ENCODE measurements at places on chromosomes 12 and 14.

DNA sequence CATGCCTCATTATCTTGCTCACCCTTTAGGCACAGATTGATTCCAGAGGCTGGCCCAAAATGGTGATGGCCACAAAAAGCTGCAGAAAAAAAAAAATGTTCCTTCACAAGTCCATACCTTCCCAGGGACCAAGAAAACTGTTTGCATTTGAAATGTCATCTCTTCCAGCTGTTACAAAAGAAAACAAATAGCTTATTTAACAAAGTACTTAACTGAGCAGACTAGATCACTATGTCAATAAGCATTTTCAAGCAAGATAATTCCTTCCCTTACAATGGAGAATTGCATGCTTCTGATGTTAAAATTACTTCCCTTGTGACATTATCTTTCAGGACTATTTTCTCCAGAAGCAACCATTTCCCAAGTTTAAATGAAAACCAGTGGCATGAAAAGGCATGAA is 377.9 kb upstream of the KITLG start:
- H3K36me3 ChIP-seq: no peaks in the 10 kb centered on the region
- no peak overlapping the region for H3K27ac ChIP-seq
- no peaks in the 10 kb centered on the region for H3K27me3 ChIP-seq
- no peak overlapping the region for H3K4me3 ChIP-seq
- no peak for DNase-seq

DNA sequence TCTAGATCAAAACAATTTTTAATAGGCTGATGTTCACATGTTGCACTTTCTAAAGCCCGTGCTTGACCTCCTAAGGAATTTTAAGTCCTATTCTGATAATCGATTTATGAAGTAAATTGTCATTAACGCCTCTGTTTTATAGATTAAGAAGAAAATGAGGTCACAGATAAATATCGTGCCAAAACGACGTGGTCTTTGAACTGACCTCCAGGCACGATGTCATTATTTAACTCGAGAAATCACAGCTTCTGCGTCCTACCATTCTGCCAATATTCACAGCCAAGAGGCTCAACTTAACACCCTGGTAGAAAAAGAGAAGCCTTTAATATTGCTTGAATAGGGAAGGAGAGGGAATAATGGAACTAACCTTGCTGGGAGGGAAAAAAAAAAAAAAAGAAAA is 888 bp upstream of the EEA1 start:
- peak overlapping the region; percentile 66 for H3K4me3 ChIP-seq
- peak overlapping the region; percentile 77 for H3K27ac ChIP-seq
- peaks cover 11% of the 10 kb centered on the region for H3K4me1 ChIP-seq
- H3K27me3 ChIP-seq: no peaks in the 10 kb centered on the region

DNA sequence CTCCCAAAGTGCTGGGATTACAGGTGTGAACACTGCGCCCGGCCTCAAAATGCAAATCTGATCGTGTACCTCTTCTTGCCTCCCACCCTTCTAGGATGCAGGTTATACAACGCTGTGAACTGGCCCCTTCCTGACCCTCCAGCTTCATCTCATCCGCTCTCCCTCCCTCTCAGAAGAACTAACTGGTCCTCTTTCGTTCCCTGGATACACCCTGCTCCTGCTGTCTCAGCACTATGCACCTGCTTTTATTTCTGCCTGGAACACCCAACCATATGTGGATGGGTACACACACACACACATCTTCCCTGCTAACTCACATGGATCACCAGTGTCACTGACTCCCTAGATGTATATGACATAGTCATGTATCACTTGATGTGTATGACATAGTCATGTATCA is 56.1 kb upstream of the VASH1 start:
- no peak for DNase-seq
- no peaks in the 10 kb centered on the region for H3K36me3 ChIP-seq
- no peaks in the 10 kb centered on the region for H3K27me3 ChIP-seq
- no peaks in the 10 kb centered on the region for H3K4me1 ChIP-seq
- no peak overlapping the region for H3K27ac ChIP-seq

GRCh38 chr12:2034633-2035430 is 18.0 kb upstream of the CACNA1C start:
- no peak overlapping the region for H3K27ac ChIP-seq
- H3K27me3 ChIP-seq: peaks cover 89% of the 10 kb centered on the region
- no peaks in the 10 kb centered on the region for H3K4me1 ChIP-seq
- DNase-seq: peak; percentile 81

GRCh38 chr14:55128386-55129085 is 516 bp upstream of the LGALS3 start:
- DNase-seq: no peak
- H3K27me3 ChIP-seq: no peaks in the 10 kb centered on the region
- peaks cover 31% of the 10 kb centered on the region for H3K36me3 ChIP-seq
- H3K27ac ChIP-seq: peak overlapping the region; percentile 66
- H3K4me3 ChIP-seq: peak overlapping the region; percentile 89

DNA sequence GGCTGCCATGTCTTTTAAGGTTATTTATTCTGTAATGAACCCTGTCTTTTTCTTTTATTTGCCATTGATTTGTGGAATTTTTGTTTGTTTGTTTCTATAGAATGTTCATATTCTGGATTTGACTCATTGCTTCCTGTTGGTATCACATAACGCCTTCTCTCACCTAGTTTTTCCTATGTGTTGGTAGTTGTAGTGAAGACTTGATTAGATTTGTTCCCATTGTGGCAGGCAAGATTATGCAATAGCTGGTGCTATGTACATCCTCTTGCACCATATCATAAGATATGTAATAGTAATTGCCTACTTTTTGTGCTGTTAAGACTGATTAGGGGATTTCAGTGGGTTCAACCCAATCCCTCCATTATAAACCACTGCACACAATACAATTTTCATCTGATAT is 3.9 kb upstream of the KRT6B start:
- no peaks in the 10 kb centered on the region for H3K36me3 ChIP-seq
- H3K4me1 ChIP-seq: peaks cover 34% of the 10 kb centered on the region
- H3K27me3 ChIP-seq: no peaks in the 10 kb centered on the region
- DNase-seq: no peak
- no peak overlapping the region for H3K4me3 ChIP-seq
- peak overlapping the region; percentile 83 for H3K27ac ChIP-seq

DNA sequence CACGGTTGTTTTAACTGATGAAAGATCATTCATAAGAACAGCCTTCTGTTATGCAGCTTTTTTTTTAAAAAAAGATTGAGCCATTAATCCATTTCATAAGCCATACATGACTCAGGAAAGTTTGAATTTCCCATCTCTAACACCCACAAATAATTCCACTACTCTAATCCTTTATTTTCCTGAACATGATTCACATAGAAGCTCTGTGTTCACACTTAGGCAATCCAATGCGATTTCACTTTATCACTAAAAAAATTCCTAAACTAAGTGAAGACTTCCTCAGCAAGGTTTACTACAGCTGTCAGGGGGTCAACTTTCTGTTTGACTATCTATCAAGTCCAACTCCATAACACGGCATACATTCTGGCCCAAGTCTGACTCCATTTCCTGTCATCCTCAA is 25.9 kb downstream of the PKP2 start:
- no peaks in the 10 kb centered on the region for H3K27me3 ChIP-seq
- no peak overlapping the region for H3K4me3 ChIP-seq
- peak overlapping the region; percentile 22 for H3K27ac ChIP-seq
- no peak for DNase-seq
- H3K36me3 ChIP-seq: peaks cover 80% of the 10 kb centered on the region

DNA sequence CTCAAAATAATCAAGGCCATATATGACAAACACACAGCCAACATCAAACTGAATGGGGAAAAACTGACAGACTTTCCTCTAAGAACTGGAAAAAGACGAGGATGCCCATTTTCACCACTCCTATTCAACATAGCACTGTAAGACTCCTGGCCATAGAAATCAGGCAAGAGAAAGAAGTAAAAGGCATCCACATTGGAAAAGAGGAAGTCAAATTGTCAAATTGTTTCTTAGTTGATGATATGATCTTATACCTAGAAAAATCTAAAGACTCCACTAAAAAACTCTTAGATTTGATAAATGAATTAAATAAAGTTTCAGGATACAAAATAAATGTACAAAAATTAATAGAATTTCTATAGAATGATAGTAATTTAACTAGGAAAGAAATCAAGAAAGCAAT is 11.2 kb downstream of the OR8S1 start:
- H3K36me3 ChIP-seq: no peaks in the 10 kb centered on the region
- DNase-seq: no peak
- H3K27me3 ChIP-seq: peaks cover 11% of the 10 kb centered on the region
- no peak overlapping the region for H3K4me3 ChIP-seq
- H3K27ac ChIP-seq: no peak overlapping the region

GRCh38 chr14:103518422-103519042 is 4.1 kb downstream of the CKB start:
- DNase-seq: peak; percentile 78
- H3K4me1 ChIP-seq: peaks cover 18% of the 10 kb centered on the region
- H3K27me3 ChIP-seq: peaks cover 16% of the 10 kb centered on the region
- H3K36me3 ChIP-seq: peaks cover 5% of the 10 kb centered on the region
- peak overlapping the region; percentile 54 for H3K27ac ChIP-seq

GRCh38 chr14:80491131-80491530 is 279.8 kb upstream of the DIO2 start:
- no peak for DNase-seq
- H3K4me3 ChIP-seq: no peak overlapping the region
- no peak overlapping the region for H3K27ac ChIP-seq

GRCh38 chr14:91282954-91283645 is 38.6 kb upstream of the GPR68 start:
- peaks cover 25% of the 10 kb centered on the region for H3K4me1 ChIP-seq
- H3K4me3 ChIP-seq: no peak overlapping the region
- H3K27ac ChIP-seq: peak overlapping the region; percentile 67
- DNase-seq: no peak
- H3K36me3 ChIP-seq: peaks cover 87% of the 10 kb centered on the region

DNA sequence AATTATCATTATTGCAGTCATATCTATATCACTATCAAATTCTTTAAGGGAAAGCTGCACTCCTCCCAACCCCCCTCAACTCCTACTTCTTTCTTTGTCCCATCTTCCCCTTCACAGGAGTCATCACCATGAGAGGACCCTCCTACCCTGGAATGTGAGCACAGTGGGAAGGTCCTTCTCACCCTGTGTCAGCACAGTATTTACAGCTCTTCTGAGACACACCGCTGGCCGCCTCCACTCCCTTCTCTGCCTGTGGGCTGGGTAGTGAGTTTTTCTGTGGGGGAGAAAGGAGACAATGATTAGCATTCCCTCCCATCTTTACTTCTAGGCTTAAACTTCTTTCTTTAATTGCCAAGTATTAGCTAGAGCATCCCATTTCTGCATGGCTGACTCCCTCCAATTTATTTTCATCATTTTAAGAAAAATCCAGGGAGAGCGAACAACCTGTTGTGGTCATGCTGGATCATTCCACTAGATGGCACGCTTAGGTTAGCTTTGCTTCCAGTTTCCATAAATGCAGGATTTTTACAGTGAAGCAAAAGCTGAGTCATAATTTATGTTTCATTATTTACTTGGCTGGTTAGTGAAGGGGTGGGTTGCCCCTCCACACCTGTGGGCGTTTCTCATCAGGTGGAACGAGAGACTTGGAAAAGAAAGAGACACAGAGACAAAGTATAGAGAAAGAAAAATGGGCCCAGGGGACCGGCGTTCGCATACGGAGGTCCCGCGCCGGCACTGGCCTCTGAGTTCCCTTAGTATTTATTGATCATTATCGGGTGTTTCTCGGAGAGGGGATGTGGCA is 188.5 kb downstream of the ALX1 start:
- H3K4me1 ChIP-seq: peaks cover 31% of the 10 kb centered on the region
- peak overlapping the region; percentile 40 for H3K27ac ChIP-seq
- no peak for DNase-seq
- H3K4me3 ChIP-seq: peak overlapping the region; percentile 14

- no peak overlapping the region for H3K27ac ChIP-seq
- no peaks in the 10 kb centered on the region for H3K36me3 ChIP-seq
- H3K4me3 ChIP-seq: no peak overlapping the region
- no peak for DNase-seq
- no peaks in the 10 kb centered on the region for H3K4me1 ChIP-seq
Measured at GRCh38 chr14:79412822-79413221, 798.5 kb downstream of the DIO2 start.

DNA sequence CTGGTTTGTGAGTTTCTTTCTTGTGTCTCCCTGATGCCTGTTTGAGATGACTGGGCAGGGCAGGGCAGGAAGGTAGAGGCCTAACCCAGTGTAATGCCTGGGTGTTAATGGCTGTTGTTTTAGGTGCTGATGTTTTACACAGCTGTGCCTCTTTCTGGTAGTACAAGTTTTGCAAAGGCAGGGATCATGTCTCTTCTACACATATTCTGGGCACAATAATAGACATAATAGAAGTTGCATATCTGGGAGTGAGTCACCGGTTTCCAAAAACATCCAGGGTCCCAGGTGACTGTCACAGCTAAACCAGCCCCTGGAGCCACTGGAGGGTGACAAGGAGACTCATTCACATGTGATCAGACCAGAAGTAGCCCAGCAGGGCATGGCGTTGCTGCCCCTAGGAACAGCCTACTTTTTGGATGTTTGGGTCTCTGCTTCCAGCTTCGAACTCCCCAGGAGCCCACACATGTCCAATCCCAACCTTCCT is 18.1 kb downstream of the TPCN1 start:
- peaks cover 35% of the 10 kb centered on the region for H3K36me3 ChIP-seq
- no peak overlapping the region for H3K4me3 ChIP-seq
- peak overlapping the region; percentile 98 for H3K27ac ChIP-seq
- DNase-seq: no peak
- peaks cover 33% of the 10 kb centered on the region for H3K4me1 ChIP-seq

- H3K27me3 ChIP-seq: no peaks in the 10 kb centered on the region
- H3K4me3 ChIP-seq: no peak overlapping the region
- DNase-seq: no peak
Measured at GRCh38 chr12:27337376-27337775, 4.7 kb downstream of the BMAL2 start.

DNA sequence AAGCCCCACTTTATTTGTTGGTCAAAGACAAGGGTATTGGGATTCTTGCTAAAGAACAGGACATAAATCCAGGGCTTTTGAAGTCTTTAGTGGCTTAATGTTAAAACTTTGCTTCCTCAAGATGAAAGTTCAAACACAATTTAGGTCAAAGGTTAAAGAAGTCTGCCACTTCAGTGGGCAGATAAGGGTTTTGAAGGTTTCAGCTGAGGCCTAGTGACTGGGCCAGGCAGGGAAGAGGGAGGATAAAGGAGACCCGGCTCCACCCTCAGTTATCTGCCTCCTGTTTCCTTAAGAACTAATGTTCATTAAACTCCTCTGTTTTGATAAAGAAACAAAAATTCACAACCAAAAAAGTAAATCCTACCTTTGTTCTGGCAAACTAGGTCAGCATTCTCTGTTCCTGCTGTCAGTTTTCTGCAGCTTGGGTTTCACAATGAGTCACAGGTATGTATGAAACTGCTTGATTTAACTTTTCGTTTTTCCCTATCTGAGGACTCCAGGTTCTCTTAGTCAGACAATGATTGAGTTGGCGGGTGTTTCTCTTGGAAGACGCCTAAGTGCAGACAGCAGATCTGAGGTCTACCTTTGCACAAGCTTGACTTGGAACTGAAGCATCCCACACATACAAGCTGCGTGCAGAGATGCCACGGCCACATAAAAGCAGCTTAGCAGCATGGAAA is 208.3 kb downstream of the EXOC5 start:
- H3K27me3 ChIP-seq: peaks cover 4% of the 10 kb centered on the region
- no peak for DNase-seq
- no peak overlapping the region for H3K4me3 ChIP-seq
- peaks cover 3% of the 10 kb centered on the region for H3K4me1 ChIP-seq

Data from RWPE2 (cell line).